ENCODE measurements at places on chromosomes 6 and 20. TPM values are rescaled to one million over a fixed set of nuclear protein-coding genes. Genes with fewer than 3 reads are reported as not detected.

GRCh38 chr6:4280707-4281106 lies 145.3 kb upstream of the ECI2 start:
- no peak for DNase-seq

DNA sequence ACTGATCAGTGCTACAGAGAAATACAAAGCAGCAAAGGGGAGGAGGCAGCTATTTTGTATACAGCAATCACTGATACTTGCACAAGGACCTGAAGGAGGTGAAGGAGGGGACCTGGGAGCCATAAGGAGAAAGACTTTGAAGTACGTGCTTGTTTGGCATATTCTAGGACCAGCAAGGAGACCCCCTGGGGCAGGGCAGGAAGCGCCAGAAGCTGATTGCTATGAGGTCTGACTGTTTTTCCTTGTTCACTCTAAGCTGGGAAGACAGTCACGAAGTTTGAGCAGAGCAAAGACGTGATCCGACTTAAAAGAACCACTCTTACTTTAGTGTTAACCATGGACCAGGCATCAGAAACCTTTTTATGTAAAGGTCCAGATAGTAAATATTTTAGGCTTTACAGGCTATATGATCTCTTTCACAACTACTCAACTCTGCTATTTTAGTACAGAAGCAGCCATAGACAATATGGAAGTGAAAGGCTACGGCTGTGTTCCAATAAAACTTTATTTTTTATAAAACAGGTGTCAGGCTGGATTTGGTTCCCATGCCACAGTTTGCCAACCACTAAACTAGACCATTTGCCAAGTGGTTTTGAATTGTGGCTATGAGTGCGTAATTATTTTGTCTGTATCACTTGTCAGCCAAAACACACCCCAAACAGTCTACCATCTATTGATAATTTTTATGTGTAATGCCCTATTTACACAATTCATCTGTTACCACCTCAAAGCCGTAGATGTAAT lies 217.9 kb downstream of the PRL start:
- DNase-seq, result no peak

DNA sequence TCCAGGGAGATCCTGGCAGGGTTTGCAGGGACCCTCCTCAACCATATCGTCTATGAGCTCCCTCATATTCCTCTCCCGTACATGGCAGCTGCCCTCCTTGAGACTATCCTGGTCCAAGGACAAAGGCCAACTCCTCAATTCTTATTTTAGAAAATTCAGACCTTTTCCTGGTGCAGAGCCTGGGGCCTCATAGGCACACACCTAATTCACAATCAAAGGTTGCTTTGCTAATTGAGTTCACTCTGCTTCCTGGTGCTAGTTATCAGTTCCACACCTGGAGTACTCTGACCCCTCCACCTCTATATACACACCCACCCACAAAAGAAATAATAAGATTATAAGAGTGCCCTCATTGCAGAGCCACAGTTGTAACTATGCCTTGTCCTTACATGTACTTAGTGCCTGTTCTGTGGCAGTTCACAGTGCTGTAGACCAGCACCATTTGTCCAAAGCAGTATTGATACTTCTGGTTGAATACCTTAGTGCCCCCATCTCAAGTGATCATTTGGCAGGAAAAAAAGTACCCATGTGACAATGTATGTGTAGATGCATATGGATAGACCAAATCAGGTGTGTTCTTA lies 38.7 kb downstream of the GSS start:
- DNase-seq, result no peak

- no peak for DNase-seq
Measured at GRCh38 chr6:36954262-36954931, at the start of gene PI16. TSS of gene PI16 (plus strand) at chr6:36954738. CDS start at chr6:36954761, 23 bp downstream.

Gene CCDC28A
- polyA plus RNA-seq, result 10.0 TPM
